NCI-H2081 (cell line): ENCODE measurements at places on chromosomes 3 and 15.
A peak's percentile ranks its signal among the peaks of the same experiment; 100 is the strongest.

DNA sequence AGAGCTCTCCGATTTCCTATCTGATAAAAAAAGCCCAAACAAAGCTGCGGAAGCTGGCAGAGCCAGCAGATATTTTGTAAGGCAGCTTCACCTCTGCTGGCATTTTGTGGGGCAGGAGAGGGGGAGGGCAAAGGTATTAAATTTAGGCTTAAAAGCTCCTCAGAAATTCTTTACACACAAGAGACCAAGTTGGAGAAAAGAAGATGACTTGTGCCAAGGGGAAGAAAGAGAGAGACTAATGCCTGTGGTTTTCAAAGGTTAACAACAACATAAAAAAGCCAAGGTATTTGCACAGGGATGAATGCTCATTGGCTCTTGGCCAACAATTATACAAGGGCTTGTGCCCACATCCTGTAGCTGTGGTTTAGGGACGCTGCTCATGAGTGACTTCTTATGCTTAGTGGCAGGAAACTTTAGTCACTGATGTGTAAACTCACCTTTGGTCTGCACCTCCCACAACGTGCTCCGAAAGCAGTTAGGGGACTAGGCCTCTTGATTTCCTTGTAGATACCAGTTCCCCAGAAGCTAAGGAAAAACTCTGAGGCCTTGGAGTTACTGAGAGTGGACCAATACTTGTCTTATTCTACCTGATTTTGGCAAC lies 152.9 kb downstream of the TPRG1 start:
- DNase-seq = peak; percentile 92

GRCh38 chr3:122716667-122717066 lies 36.0 kb downstream of the PARP14 start:
- DNase-seq = no peak

DNA sequence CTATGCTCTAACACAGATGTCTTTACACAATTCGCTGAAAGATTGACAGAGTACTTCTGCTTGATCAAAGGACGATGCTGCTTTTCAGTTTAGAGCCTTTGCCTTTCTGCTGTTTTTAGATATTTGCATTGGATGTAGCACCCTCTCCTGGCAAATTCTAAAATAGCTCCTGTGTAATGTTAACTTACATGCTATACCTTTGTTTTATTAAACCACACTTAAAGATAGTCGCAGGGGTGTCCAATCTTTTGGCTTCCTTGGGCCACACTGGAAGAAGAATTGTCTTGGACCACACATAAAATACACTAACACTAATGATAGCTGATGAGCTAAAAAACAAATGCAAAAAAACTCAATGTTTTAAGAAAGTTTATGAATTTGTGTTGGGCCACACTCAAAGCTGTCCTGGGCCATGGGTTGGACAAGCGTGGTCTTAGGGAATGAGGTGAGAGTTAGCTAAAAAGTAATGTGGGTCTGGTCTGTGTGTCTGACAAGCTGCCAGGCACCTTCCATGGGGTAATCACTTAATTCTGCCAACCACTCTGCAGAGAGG lies 62.9 kb downstream of the ATG7 start:
- DNase-seq = peak; percentile 3

- DNase-seq = no peak
These were observed 72.5 kb upstream of the HERC1 start for GRCh38 chr15:63906266-63906584.

GRCh38 chr15:26051761-26052675 lies 188.9 kb upstream of the ATP10A start:
- no peak for DNase-seq

DNA sequence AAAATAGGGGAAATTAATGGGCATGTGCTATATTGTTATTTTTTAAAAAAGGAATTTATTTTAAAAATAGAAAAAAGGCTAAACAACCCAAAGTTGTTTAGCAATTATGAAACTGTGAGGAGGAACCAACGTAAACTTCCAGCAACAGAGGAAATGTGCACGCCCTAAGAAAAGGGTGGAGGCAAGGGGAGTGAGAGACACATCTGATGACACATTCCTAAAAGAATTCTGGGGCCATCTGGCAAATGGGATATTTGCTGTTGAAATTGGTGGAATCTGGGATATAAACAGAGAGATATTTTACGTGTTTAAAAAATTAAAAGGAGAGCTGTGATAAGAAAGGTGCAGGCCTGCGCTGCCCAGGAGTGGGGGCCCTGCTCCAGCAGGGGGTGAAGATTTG lies 50.8 kb upstream of the MUC13 start:
- no peak for DNase-seq

DNA sequence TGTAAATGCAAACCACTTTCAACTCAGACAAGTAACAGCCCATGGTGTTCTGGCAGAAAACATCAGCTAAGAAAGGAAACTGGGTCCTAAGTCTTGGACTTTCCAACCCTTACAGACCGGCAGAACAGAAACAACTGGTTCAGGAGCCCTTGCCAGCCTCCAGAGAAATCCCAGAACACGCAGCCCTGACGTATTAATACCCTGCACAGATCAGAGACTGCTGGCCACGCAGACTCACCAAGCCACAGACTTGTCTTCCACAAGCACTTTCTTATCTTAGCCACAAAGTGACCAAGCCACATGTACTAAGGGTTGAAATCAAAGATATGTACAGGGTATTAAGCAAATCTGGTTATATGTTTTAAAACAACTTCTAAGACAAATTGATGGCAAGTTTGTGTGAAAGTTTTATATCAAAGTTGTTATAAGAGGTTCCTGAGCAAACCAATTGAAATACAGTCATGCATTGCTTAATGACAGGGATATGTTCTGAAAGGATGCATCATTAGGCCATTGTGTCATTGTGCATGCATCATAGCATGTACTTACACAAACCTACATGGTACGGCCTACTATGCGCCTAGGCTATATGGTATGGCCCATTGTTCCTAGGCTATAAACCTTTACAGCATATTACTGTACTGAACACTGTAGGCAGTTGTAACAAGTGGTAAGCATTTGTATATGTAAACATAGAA lies 36.8 kb downstream of the BTD start:
- DNase-seq = no peak

- no peak for DNase-seq
These were observed 523 bp downstream of the VILL start for GRCh38 chr3:37991109-37991508.

GRCh38 chr3:123782488-123782887 lies 101.6 kb downstream of the MYLK start:
- DNase-seq = no peak

DNA sequence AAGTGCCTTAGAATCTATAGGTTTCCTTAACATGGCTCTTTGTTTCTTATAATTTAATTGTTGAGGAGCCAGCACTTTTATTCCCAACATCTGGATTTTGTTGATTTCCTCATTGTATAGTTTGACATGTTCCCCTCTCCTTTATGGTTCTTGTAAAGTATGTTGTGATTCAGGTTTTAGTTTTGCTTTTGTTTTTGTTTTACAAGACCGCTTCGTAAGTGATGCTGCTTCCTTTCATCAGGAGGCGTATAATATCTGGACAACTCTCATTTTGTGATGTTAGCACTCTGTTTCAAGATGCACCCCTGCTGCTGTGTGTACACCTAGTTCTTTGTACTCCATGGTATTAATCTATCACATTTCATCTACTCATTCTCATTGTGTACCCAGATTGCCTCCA lies 48.7 kb downstream of the SLC49A4 start:
- DNase-seq = no peak

DNA sequence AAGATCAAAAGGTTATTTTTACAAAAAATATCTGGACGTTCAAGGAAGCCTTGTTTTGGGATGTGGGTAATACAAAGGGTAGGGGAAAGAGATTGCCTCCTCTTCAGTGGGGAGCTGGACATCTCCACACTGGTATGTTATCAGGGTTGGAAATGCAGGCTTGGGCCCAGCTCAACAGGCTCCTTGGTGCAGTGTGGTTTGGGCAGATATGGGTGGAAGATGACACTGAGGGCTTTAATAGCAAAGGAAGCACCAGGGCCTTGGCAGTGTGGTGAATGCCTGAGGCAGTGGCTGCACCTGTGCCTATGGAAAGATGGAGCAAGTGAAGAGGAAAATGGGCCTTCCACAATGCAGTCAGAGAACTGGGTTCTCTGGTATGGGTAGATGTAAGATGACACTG lies 11.2 kb upstream of the MED12L start:
- no peak for DNase-seq

DNA sequence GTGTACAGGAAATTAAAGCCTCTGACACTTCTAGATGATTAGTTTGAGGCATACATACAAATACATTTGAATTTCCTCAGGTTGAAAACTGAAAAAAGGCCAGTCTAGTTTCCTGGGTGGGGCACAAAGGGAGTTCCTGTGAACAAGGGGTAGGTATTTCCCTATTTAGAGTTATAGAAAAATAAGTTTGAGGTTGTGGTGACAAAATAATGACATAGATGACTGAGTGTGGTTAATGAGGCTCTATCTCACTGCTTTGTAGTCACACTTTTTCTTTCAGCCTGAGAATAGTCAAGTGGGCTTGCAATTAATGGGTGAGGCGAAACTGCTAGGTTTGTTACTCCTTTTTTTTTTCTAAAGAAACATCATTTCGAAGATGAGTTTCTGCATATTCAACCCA lies 4.3 kb downstream of the SLCO3A1 start:
- DNase-seq = no peak

- no peak for DNase-seq
These were observed 15.8 kb downstream of the GRIP2 start for GRCh38 chr3:14524311-14524711.

DNA sequence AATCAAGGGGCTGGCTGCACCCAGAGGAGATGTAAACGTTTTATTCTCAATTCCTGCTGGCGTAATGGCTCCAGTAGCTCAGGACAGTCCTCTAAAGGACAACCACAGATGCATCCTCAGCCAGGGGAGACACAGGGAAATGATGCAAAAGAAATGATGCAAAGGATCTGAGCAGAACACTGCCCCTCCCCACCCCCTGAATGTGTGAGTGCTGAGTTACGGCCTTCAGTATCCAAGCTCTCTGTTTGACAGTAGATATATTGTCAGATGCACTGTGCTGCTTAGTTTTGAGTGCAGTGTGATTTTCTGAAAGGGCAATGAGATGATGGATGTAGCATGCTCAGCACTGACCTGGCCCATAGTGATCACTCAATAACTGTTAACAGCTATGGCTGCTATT lies 41.4 kb upstream of the CTDSPL start:
- DNase-seq = no peak

- DNase-seq = no peak
These were observed 61.9 kb downstream of the CRYBG3 start for GRCh38 chr3:97883736-97884135.
